ENCODE measurements at places on chromosomes 11 and 22. TPM values are rescaled to one million over a fixed set of nuclear protein-coding genes. Genes with fewer than 3 reads are reported as not detected.

TBC1D10A gene
- 19.6 TPM for total RNA-seq

GRCh38 chr22:18113680-18114394, 3.2 kb downstream of the TUBA8 start:
- no peak for DNase-seq

DNA sequence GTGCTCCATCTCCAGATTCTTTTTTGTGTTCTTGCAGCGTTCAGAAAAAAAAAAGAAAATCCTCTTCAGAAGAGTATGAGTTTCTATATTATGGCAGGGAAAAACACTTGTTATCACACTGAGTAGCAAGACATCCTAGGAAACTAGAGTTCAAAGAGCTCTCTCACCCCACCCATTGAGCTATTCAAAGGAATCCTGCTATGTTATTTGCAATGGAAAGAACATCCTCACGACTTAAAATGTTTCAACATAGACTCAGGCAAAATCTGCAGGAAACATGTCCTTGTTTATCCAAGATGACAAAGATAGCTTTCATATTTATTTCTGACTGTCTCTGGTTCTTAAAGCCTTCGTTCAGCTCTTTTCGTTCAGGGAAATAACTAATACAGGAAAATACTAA, 331.6 kb upstream of the ANO5 start:
- no peak for DNase-seq

- no peak for DNase-seq
Measured at GRCh38 chr11:110468121-110468520, 38.4 kb downstream of the FDX1 start.

DNA sequence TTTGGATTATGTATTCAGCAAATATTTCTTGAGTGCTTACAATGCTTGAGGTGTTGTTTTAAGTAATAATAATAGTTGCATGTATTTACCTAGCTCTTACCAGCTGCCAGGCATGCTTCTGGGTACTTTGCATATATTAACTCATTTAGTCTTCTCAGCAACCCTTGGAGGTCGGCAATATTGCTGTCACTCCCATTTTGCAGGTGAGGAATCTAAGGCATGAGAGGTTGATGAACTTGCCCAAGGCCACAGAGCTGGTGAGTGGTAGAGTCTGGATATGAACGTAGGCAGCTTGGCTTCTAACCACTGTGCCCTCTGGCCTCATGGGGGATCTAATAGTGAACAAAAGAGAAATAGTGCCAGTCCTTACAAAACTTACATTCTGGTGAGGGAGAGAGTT, 92.9 kb downstream of the PARVA start:
- DNase-seq, result no peak

GRCh38 chr11:10382518-10382917, 72.5 kb upstream of the AMPD3 start:
- no peak for DNase-seq

DNA sequence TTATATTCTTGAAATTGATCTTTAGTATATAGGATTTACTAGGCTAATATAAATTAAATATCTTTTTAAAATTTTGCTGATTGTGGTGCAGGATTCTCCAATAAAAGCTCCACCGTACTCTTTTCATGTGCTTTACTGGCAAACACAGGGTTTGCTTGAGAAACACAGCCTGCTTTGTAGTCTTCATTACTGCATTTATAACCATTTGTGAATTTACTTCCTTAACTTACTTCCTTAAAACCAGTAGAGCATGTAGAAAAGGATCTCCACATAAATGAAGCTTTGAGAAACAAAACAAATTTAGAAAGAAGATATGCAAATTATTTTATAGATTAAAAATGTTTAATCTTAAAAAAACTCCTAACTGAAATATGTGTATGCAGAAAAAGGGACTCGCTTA, 28.8 kb downstream of the SWAP70 start:
- no peak for DNase-seq

GRCh38 chr11:80898910-80899309, 1458.1 kb upstream of the TENM4 start:
- DNase-seq, result no peak

DNA sequence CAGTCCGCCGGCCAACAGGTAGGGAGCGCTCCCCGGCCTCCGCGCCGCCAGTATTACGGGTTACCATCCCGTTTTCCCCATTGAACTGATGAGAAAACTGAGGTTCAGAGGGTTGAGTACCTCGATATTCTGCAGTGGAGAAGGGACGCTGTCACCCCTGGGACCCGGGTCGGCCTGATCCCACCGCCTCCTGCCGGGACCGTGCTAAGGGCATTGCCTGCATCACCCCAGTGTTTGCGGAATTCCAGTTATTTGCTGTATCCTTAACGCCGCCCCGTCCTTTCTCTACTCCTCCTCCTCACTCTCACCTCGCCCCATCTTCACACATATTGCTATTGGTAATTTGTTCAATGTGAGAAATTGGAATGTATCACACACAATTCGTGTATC, 370 bp upstream of the A4GALT start:
- DNase-seq, result no peak

Data from ovary (tissue), 10 donors.